ENCODE measurements at places on chromosomes 4 and X. TPM values are rescaled to one million over a fixed set of nuclear protein-coding genes. Genes with fewer than 3 reads are reported as not detected.

GRCh38 chrX:104707042-104707441, 141.0 kb downstream of the IL1RAPL2 start:
- DNase-seq, result no peak

GRCh38 chrX:23511793-23512192, 155.5 kb upstream of the PRDX4 start:
- DNase-seq, result no peak

GRCh38 chr4:138310498-138310897, 68.3 kb upstream of the SLC7A11 start:
- DNase-seq, result peak; percentile 40

DNA sequence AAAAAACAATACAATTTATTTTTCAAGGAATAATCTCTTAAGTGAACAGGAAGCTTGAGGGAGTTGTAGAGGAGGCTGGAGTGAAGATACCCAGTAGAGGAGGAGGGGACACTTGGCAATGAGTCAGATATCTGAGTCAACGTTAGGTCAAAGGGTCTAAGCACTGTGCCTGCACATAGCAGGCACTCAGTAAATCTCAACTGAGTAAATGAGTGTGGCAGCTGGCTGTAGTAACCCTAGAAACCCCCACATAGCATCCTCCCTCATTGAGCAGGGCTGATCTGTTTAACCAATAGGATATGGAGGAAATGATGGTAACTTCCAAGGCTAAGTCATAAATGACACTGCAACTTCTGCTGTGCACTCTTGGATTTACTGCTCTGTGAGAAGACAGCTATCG, 186.0 kb upstream of the FAM241A start:
- DNase-seq, result peak; percentile 53

GRCh38 chr4:158443731-158444130, 78.0 kb upstream of the RXFP1 start:
- DNase-seq, result no peak

- DNase-seq, result no peak
Observed at GRCh38 chr4:167722487-167722808, 369.9 kb upstream of the ANXA10 start.

DNA sequence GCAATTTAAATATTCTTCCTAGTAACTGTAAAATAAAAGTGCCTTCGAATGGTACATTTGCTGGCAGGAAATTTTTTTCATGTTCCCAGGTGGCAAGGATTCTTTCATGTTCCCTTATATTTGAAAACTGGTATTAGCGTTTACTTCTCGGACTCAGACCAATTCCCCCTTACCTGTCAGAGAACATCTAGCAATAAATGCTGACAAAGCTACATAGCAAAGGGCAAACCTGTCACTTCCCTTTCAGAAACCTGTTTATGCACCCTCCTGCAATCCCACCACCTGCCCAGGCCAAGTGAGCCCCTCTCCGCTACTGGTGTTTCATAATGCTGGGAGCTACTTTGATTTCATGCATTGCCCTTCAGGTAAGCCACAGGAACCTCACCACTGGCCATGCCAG, 98.2 kb downstream of the HPRT1 start:
- DNase-seq, result no peak

GRCh38 chrX:24242649-24243175, 71.2 kb downstream of the SUPT20HL2 start:
- DNase-seq, result no peak

DNA sequence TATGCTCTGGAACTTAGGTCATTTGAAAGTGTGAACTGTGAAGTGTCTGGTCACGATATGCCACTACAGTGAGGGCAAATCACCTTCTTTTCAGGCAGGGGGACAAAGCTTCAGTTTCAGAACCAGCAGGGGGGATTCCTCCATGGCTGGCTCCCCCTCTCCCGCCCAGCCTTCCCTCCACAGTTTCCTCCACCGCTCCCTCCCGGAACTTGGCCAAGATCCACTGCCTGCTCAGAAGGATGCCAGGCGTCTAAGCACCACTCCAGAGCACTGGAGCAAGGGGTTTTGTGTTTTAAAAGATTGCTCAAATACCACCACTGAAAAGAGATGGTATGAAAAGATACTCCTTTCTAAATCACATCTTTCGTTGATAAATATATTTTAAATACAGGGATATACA, 126.9 kb downstream of the ELOVL6 start:
- no peak for DNase-seq

- DNase-seq, result no peak
Observed at GRCh38 chr4:142366769-142367181, 479.3 kb downstream of the INPP4B start.

DNA sequence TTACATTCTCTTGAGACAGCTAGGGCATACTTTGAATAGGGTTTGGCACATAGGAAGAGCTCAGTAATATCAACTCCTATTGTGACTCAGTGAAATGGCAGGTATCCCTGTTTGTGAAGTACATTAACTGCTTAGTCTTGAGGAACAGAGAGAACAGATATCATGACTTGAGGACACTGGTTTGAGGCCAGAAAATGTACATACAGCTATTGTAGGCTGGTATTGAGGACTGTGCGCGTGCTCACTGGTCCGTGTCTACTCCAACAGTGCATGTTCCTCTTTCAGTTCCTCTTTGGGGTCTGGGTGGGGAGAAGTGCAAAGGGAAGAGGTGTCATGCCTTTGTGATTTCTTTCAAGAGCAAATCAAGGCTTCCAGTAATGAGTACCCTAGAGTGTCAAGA, 34.6 kb upstream of the TBC1D9 start:
- no peak for DNase-seq

GRCh38 chrX:119738742-119739141, 19.6 kb upstream of the SOWAHD start:
- no peak for DNase-seq

DNA sequence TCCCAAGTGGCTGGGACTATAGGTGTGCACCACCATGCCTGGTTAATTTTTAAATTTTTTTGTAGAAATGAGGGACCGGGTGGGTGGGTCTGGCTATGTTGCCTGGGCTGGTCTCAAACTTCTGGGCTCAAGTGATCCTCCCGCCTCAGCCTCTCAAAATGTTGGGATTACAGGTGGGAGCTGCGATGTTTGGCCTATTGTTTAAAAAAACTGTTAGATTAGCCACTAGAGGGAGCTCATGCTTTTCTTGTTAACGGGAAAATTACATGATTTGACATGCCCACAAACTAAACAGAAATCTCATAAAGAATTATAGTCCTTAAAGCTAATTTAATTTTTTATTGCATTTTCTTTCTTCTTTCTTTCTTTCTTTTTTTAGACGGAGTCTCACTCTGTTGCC, 5.0 kb upstream of the SDAD1 start:
- DNase-seq, result peak; percentile 71

DNA sequence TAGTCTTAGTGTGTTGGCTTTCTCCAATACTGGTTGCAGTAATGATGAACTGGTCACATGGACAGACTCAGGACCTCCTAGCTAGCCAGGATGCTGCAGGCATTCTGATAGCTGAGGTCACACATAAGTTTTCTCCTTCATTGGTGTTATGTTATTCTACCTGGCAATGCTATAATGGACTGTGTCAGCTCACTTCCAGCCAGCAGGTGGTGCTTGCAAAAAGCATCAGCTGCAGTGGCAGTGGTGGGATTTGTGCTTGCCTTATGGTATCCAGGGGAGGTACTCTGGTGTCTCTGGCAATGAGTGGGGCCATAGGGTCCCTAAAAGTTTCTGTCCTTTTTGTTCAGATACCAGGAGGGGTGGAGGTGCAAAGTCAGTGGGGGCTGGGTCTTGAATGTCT, 33.6 kb downstream of the ZNF330 start:
- DNase-seq, result no peak

DNA sequence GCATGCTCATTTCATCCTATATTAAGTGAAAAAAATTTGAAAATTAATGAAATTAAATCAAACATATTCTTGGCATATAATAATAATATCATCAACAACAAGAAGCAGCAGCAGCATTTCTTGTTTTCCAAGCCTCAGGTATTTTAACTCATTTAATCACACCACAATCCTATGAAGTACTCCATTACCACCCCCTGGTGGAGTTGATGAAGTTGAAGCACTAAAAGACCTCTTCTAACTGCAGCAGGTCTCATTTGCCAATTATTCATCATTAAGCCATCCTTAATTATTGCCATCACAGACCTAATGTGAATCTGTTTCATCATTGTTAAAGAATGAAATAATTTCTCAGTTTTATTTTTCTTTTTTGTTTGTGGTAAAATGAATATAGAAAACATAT, 801.4 kb upstream of the GRID2 start:
- peak; percentile 27 for DNase-seq

DNA sequence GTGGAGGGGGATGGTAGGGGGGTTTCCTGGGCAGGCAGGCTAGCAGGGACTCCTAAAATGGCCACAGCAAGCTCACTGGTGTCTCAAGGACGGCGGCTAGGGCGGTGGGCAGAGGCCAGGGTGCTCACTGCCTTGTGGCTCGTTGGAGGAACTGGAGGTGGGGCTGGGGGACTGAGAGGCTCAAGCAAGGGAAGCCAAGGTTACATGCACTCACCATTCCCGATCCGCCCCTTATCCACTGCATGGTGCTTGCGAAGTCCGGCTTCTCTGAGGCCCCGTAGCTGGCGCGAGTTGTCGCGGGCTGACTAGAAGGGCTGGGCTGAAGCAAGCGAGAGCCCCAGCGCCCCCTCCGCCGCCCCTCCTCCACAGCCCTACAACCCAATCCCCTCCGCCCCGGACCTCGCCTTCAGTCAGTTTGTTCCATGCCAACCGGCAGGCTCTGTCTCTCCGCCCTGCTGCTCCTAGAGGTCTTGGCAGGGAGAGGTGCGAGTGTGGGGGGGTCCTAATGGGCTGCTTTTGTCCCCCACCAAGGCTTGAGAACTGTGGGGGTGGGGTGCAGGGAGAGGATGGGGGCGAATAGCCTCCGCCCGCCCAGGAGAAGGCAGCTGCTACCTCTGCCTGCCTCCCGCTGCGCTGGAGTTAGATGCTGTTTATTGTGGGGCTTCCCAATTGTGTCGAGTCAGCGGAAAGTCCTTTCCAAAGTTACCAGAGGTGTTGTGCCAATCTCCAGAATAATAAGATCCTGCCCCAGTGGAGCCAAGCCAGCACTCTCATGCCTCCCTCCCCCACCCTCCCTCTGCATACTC, at the start of gene ARHGEF9:
ARHGEF9 (minus strand) TSS at position 313 of the 806 bp plus-strand sequence; CDS start at position 244, 69 bp downstream.
- peak; percentile 8 for DNase-seq

Gene TMPRSS11A
- not detected for total RNA-seq

Gene SAGE1
- not detected for total RNA-seq

Gene TMEM47
- 43.7 TPM for total RNA-seq

Gene UTP14A
- 7.4 TPM for total RNA-seq

All from cardiac muscle cell (in vitro differentiated cells and primary cell).